ENCODE measurements at places on chromosomes 7 and 10.

GRCh38 chr10:15369256-15370211, 1.6 kb downstream of the FAM171A1 start:
- no peak for DNase-seq

DNA sequence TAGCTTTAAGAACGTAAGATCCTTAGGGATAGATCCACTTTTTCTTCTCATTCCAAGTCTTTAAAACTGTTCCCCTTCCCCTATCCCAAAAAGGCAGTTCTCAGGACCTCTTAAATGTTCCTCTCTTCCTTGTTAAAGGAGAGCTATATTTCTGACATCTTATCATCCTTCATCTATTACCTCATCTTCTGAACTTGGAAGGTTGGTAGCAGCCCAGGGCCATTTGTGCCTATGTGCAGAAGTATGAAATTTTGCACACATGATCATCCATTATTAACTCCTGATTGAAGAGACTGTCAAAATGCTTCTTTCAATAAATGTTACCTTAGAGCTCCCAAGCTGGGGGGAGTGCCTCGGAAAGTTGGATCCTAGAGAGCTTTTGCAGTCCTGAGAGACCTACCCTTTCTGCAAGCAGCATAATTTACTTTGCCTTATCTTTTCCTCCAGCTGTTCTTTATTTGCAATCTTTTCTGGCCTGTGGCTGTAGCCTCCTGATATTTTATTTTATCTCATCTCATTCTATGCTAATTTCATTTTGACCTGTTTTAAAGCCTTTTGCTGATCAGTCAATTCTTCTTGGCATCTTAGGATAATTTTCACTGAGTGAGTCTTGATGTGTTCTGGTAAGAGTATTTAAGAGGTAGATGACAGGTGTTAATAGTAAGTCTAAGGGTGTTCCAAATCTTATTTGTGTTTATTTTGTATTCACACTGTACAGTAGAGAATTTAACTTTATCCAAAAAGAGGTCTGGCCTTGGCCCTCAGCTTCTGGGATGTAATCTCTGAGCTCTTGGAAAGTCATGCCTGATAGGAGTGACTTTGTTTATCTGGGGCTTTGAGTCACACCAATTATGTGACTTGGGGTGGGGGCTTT, 135.0 kb upstream of the PDLIM1 start:
- no peak for DNase-seq

- DNase-seq, result no peak
Measured at GRCh38 chr10:117823980-117824379, 222.8 kb downstream of the RAB11FIP2 start.

- DNase-seq, result peak; percentile 5
Measured at GRCh38 chr7:74604326-74605020, 53.0 kb upstream of the GTF2I start.

- DNase-seq, result no peak
Measured at GRCh38 chr10:83666762-83667161, 472.5 kb upstream of the GHITM start.

- DNase-seq, result no peak
Measured at GRCh38 chr10:130027716-130028464, 63.8 kb upstream of the EBF3 start.

DNA sequence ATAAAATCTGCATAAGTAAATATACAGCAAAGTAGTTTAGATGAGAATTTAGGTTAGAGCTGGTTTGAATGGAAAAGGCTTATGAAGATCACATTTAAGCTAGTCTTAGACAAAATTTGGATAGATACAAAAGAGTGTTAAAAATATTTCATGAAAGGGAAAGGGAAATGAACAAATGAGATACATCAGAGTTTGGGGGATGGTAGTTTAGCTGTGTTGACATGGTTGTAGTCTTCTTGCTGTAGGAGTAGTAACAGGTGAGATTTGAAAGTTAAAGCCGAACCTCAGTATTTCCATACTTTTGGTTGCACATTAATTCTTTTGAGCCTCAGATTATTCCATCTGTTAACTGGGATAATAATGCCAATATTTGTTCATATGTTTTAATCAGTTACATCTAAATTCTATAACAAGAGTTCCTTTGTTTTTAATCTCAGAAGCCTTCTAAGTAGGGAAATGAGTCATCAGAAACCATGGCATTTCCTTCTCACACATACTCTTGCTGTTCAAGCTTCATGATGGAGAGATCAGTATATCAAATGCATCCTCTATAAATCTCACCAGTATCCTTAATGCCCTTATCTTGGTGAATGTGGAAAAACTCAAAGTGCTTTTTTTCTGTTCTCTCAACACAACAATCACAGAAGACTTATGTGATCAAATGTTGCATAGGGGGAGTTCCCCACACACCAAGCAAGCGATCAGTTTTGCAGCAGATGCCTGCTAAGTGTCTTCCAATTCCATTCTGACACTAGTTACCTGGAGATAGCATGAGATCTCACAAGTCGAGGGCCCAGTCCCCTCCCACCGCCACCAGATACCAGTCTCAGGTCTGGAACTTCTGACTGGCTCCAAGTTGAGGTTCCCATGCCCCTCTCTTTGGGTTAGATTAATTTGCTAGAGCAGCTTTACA, 84.7 kb downstream of the MAPK8 start:
- no peak for DNase-seq

GRCh38 chr7:14937581-14937980, 35.0 kb upstream of the DGKB start:
- DNase-seq, result no peak

Measured in NCI-H524 (cell line).